ENCODE measurements at places on chromosomes 2 and 18.

GRCh38 chr18:45820106-45820745 lies 5.2 kb upstream of the SIGLEC15 start:
- no peak for DNase-seq

GRCh38 chr2:44277541-44277940 lies 2.3 kb downstream of the SLC3A1 start:
- no peak for DNase-seq

DNA sequence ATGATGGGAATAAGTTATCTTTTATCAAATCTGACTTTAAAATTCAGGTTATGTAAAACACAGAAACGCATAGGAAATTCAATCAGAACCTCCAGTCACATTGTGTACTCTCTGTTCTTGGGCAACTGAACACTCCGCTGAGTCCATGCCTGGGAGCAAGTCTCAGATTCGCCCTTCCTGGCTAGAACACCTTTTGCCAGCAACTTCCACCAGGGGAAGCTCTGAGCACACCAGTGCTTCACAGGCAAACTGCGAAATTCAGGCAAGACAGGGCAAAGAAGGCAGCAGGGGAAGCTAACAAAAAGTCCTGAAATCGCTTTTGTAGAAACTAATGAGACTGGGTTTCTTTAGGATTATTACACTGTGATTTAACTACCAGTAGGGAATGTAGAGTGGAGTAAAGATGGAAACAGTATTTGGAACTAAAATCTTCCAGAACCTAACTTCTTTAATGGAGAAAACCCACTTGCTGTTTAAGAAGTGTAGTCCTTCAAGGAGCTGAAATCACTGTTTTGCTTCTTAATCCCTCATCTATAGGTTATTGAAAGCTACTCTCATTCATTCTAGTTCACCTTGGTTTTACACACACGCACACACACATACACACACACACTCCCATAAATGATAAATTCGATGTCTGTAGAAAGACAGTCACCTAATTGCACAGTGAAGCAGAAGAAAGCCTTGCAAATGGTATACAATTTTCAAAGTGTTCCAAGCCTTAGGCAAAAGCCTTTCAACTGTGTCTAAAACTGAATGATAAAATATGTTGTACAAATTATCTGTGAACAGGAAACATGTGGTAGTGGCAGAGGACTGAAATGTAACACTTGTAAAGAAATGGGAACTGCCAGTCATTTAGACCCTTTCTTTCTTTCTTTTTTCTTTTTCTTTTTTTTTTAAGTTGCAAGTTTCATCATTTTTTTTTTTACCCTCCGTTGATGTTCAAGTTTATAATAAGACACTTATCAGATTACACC lies 214.5 kb downstream of the TMEM182 start:
- peak; percentile 41 for DNase-seq

DNA sequence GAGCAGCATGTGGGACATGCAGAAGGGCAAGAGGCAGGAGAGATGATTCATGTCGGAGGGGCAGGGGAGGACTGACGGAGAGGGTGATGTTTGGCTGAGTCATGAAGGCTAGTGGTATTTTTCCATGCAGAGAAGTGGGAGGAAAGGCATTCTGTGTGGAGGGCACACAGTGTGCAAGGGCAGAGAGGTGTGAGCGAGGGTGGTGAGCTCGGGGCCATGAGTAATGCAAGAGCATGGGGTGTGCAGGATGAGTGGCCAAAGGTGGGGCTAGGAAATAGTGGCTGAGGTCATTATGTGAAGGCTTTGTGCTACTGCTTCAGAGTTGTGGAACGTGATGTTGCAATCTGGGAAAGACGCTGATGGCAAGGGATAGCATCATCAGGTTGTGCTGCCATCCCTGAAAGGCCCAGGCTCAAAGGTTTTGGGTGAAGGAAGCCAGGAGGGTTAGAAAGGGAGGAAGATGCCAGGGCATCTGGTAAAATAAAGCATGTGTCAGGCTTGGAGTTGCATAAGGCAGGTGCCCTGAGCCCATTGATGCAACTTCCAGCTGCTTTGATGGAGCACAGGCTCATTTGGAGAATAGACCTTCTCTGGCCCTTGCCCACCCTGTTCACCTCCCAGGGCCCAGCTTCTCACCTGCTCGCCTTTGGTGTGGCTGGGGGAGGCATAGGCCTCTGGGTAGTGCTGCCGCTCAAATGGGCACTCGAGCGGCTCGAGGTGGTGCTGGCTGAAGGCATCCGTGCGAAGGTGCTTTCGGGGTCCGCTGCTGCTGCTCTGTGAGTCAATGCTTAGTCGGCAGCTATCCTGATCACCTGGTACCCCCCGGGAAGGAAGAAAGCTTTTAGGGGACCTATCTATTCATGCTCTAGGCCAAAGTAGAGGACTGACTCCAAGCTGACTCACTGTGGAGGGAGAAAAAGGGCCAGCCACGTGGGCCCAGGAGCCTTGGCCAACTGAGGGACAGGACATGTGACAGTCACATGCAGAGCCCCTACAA lies 37.5 kb downstream of the PAX8 start:
- DNase-seq = peak; percentile 30

DNA sequence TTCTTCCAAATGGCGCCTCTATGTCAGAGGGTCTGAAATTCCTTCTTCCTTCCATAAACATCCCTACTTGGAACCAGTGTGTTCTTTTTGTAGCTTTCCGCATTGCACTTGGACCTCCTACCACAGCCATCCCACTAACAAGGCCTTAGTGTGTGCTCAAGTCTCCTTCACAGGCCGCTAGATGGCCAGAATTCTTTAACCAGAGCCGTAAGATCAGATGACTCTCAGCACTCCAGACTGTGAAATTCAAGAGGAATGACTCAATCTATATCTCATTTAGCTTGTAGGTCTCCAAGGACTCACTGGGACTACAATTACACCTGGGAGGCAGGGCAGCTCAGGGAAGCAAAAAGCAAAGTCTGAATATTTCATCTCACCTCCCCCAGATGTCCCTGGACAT lies 298.9 kb downstream of the EIPR1 start:
- no peak for DNase-seq

GRCh38 chr18:44811572-44812125 lies 131.0 kb downstream of the SETBP1 start:
- DNase-seq = no peak

GRCh38 chr2:86807468-86808275 lies 17.0 kb upstream of the CD8A start:
- peak; percentile 92 for DNase-seq

DNA sequence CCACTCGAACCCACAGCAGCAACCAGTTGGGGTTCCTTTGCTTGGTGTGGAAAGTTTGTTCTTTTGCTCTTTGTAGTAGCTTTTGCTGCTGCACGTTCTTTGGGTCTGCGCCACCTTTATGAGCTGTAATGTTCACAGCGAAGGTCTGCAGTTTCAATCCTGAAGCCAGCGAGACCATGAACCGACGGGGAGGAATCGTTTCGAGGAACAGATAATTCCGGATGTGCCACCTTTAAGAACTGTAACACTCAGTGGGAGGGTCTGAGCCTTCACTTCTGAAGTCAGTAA lies 14.3 kb downstream of the GPR17 start:
- DNase-seq = no peak

DNA sequence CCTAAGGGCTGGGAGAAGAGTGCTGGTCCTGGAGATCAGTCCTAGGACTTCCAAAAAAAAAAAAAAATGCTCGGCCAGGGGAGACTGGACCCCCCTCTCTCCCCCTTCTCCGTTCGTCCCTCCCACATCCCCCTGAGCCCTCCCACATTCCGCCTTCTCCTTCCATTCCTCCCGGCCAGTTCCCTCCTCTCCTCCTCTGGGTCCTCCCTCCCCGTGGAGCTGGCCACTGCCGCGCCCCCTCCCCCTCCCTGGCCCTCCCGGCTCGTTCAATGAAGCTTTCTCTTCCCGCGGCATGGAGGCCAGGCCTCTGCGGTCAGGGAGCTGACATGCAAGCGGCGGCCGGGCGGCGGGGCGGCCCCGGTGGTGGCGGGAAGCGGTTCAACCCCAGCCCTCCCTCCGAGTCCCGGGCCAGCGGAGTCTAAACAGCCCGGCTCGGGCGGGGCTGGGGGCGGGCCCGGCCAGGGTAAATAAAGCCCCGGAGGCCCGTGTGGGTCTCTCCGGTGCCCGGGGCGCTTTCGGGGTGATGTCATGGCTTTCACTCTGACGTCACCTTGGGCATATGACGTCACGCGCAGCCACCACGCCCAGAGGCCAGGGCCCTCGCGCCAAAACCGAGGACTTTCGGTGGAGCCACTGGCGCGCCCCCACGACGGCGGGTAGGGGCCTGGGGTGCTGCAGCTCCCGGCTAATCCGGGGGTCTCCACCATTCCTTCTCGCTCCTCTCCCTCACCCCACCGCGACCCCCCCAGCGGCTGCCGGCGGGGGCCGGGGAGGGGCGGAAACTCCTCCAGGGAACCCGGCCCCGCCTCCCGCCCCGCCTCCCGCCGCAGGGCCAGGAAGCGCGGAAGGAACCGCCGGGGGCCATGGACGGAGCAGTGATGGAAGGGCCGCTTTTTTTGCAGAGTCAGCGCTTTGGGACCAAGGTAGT lies at the start of the genes DOK1 and LOXL3:
Gene DOK1 (plus strand): TSS at position 829 of the 928 bp plus-strand sequence. CDS start 35 bp downstream, at position 864.
Gene LOXL3 (minus strand): TSS at position 51 of the 928 bp plus-strand sequence. CDS start 1,308 bp downstream, outside the sequence.
- DNase-seq = peak; percentile 98

- peak; percentile 40 for DNase-seq
These were observed 88.2 kb downstream of the GFPT1 start for GRCh38 chr2:69298862-69299261.

- DNase-seq = no peak
These were observed 179.7 kb downstream of the ST6GAL2 start for GRCh38 chr2:106706283-106706682.

DNA sequence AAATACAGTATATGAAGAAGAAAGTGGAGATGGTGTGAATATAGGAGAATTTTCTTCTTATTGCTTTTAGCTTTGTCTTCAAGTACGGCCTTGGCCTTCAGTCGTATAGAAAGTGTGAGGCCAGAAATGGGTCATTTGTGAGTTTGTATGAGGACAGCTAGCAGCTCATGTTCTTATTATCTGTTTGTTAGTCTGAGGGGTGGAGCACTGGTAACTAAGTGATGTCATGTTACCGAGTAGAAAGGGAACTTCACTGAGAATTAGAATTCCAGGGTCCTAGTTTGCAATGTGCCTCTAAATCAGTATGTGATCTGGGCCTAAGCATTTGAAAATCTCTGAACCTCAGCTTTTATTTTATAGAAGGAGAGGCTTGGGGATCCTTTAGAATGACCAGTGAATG lies 588.6 kb downstream of the NRXN1 start:
- DNase-seq = no peak

DNA sequence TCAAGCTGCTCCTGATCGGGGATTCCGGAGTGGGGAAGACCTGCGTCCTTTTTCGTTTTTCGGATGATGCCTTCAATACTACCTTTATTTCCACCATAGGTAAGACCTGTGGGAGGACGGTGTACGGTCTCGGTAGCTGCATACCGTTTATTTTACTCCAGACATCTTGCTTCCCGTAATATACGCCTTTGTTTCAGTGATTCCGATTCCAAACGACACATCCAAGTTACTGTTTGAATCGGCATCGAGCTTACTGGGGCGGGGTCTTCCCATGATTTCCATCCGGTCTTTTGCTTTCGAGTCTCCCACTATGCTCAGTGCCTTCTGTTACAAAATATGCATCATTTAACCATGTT lies 731 bp downstream of the RAB10 start:
- peak; percentile 50 for DNase-seq
